A549 treated with RU486 at 1 μM for 4 hours (cell line): ENCODE measurements at places on chromosomes 12 and 14. TPM values are rescaled to one million over a fixed set of nuclear protein-coding genes. Genes with fewer than 3 reads are reported as not detected.

The KCNC2 gene
- not detected in 5 replicates for total RNA-seq

The DLGAP5 gene
- total RNA-seq = 19.2 to 42.0 TPM (median 33.7 TPM) in 5 replicates

The RNF212B gene
- not detected in 5 replicates for total RNA-seq

The SGPP1 gene
- total RNA-seq = 5.9 to 16.9 TPM (median 16.3 TPM) in 5 replicates

The OR6C2 gene
- not detected in 5 replicates for total RNA-seq

The PPP4R3A gene
- total RNA-seq = 69.5 to 87.2 TPM (median 77.2 TPM) in 5 replicates

The C3AR1 gene
- not detected in 5 replicates for total RNA-seq
